ENCODE measurements at places on chromosomes 7 and 10.

DNA sequence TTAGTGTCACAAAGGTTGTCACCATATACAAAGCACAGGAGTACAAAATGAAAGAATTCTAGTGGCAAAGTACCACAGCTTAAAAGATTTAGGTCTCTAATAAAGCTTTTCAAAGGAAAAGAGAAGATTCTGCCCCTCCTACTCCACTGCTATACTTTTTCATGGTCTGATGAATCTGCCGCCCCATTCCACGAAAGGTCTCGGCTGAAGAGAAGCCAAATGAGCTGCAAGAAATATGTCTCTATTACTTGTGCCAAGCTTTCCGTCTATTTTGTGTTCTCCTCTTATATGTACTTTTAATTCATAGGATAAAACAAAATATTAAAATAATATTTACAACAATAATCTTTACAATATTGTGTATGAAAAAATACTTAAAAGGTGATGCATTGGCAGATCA, 222.6 kb downstream of the ANK3 start:
- no peak for DNase-seq

GRCh38 chr7:101239191-101239950, 1.8 kb upstream of the CLDN15 start:
- no peak for DNase-seq

DNA sequence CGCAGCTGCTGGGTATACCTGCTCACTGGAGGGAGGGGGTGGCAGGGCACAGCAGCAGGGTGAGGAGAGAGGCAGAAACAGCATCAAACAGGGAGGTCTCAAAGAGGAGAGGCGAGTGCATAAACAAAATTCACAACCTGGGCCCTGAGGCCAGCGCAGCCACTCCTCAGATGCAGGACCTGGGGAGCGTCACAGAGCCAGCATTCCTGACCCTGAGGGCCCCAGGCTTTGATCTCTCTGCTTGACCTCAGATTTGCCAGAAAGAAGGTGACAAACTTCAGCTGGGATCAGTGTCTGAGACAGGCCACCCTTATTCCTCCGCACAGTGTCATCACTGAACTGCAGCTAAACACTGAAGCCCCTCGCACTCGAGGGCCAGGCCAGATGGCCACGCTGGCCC, 25.6 kb downstream of the NOD1 start:
- no peak for DNase-seq

DNA sequence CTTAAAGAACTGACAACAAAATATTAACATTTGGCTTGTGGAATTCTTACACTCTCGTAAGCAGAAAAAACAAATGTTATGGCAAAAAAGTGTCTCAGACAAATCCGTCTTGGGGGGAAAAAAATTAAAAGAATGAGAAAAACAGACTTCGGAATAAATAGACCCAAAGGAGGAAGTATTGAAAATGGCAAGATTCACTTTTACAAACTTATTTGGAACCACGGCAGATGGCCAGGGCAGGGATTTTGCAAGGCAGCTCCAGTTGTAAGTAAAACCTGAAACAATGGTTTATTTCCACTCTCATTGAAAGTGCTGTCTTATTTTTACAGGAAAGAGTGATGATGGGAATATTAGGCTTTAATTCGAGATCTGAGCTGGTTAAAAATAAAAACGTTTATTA, 1.5 kb upstream of the ZNF438 start:
- no peak for DNase-seq

DNA sequence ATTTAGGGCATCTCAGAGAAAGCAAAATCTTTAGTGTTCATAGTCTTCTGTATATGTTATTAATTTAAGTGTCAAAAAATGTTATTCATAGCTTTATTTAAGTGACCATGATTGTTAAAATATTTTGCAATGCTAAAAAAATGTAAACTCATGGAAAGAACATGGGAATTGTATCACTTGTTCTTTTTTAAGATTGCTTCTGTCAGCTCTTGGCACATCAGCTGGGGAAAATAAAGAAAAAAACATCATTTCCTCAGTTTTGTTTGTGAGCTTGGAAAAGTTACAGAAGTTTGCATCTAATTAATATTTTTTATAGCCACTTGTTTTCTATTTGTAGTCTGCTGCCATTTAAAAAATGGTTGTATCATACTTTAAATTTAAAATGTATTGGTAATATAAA, 285.9 kb upstream of the CSTF2T start:
- DNase-seq, result no peak

GRCh38 chr7:47685151-47685550, 103.2 kb upstream of the TNS3 start:
- DNase-seq, result no peak
